ENCODE measurements at places on chromosomes 5 and 9. TPM values are rescaled to one million over a fixed set of nuclear protein-coding genes. Genes with fewer than 3 reads are reported as not detected.
A peak's percentile ranks its signal among the peaks of the same experiment; 100 is the strongest.

DNA sequence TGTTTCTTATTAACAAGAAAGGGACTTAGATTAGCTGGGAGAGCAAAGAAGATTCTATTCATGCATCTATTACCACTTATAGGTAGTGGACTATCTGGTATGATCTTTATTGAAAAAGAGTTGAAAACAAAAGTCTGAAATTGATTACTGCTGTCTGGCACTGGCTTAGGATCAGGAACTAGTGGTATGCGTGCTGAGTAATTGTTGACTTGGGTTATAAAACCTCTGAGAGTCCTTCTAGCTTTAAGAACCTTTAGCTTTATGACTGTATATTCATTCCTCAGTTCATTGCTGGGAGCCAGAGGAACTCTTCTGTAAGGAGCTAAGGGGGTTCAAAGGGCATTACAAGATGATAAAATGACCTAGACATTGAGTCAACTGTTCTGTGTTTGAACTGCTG, 7.6 kb downstream of the SLC1A1 start:
- DNase-seq: no peak

DNA sequence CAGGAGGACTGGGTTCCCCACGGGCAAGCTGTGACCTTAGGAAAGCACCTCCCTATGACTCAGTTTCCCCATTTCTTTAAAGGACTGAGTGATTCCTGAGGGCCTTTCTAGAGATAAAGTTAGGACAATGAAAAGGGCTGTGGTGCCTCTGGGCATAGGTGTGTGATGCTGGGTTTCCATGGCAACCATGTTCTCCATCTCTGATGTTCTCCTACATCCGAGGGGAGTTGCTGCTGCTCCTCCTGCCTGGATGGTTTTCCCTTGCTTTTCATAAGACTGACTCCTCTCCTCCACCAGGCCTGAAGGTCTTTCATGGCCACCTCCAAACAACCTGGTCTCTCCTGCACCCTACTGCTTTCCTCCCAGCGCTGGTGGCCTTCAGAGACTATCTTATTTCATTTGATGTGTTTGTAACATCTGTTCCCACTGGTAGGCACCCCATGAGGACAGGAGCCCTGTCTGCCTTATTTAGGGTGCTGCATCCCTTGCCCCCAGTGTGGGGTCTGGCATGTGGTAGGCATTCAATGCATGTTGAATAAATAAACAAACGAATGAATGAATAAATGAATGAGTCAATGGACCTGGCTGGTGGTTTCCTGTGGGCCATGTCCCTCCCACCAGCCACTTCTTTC, 112.2 kb upstream of the HAND1 start:
- DNase-seq: no peak

Gene SLC34A3
- total RNA-seq: not detected

Gene LAMC3
- 0.07 TPM for total RNA-seq

- DNase-seq: no peak
Measured at GRCh38 chr5:3394891-3395599, 200.6 kb upstream of the IRX1 start.

Gene TMOD1
- 205 TPM for total RNA-seq

Gene S1PR3
- total RNA-seq: 19.8 TPM

GRCh38 chr9:135053133-135053532, 34.3 kb upstream of the OLFM1 start:
- DNase-seq: peak; percentile 11

Gene TSC1
- total RNA-seq: 54.4 TPM

DNA sequence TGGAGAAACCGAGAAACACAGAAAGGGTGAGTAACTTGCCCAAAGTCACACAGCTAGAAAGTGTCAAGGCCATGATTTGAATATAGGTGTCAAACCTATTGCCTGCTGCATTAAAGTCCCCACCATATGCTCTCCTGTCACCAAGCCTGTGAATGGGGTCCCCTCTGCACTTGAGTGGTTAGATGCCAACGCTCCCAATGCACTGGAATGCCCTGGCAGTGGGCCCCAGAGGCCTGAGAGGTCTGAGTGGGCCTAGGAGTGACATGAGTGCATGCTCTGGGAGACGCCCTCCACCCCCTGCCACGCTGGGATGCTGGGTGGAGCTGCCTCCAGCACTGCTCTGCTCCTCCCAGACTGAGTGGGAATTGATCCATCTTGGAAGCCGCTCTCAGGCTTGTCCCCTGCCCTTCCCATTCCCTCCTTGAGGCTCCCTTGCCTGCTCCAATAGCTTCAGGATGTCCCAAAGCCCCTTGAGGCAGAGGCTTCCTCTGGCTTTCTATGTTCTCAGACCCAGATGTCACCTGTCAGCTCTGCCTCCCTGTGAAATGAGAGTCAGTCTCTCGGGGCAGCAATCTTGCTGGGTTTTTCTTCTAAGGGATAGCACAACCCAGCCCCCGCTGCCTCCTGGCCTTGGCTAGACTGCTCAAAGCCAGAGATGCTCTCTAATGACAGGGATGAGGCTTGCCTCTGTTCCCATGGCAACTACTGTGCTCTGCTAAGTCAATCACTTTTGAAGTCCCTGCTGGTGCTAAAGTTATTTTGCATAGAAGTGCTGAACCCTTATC, 6.6 kb upstream of the ARSI start:
- no peak for DNase-seq

Gene AGXT2
- total RNA-seq: not detected

DNA sequence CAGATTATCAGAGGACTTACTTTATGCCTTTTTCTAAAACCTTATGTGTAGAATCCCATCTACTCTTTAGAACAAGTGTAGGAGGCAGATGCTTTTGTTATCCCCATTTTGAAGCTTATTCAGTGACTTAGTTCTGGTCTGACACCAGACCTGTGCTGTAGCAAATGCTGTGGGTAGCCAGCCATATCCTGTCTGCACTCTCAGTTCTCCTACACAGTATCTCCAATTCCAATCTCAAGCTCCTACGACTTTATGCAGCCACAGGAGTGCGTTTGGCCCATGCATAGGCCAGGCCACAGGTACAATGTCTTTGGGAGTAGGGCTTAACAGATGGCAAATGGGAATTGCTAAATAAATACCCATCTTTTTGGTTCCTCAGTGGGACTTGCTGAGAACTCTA, 292.6 kb downstream of the MCTP1 start:
- no peak for DNase-seq

- no peak for DNase-seq
Measured at GRCh38 chr5:157961896-157962590, 103.1 kb upstream of the CLINT1 start.

- no peak for DNase-seq
Measured at GRCh38 chr9:124973807-124974206, 32.9 kb upstream of the GOLGA1 start.

Gene MZB1
- total RNA-seq: 1.6 TPM

- DNase-seq: no peak
Measured at GRCh38 chr9:78314953-78315870, 18.3 kb downstream of the PSAT1 start.

DNA sequence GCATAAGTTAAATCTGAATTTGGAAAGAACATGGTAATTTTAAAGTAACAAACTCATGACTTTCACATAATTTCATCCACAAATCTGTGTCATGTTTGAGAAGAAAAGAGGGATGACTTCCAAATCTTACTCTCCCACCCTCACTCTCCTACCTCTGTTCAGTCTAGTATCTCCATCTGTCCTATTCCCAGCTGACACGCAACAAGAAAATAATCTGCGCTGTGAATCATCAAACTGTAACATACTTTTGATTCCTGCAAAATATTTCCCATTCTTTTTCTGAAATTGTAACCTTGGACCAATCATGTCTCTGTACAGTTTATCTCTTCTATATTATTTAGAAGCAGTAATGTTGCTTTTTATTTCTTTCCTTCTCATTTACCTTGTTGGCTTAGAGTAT, 91.4 kb downstream of the SLC12A2 start:
- DNase-seq: no peak

DNA sequence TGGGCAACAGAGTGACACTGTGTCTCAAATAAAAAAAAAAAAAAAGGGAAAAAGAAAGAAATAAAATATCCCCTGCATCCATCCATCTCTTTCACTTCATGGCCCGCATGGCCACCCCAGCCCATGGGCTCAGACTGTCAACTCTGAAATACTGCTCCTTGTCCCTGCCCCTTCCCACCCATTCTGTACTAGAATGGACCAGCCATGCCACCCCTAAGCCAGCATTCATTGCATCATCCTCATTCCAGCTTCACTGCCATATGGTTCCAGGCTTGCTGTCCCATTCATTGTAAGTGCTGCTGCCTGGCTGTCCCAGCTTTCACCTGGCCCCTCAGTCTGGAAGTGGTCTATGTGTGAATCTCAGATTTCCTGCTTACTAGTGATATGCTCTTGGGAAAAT, 46.2 kb downstream of the SPRY4 start:
- no peak for DNase-seq

- DNase-seq: no peak
Measured at GRCh38 chr9:129613520-129614175, 7.3 kb downstream of the C9orf50 start.

Gene TSSK1B
- not detected for total RNA-seq

DNA sequence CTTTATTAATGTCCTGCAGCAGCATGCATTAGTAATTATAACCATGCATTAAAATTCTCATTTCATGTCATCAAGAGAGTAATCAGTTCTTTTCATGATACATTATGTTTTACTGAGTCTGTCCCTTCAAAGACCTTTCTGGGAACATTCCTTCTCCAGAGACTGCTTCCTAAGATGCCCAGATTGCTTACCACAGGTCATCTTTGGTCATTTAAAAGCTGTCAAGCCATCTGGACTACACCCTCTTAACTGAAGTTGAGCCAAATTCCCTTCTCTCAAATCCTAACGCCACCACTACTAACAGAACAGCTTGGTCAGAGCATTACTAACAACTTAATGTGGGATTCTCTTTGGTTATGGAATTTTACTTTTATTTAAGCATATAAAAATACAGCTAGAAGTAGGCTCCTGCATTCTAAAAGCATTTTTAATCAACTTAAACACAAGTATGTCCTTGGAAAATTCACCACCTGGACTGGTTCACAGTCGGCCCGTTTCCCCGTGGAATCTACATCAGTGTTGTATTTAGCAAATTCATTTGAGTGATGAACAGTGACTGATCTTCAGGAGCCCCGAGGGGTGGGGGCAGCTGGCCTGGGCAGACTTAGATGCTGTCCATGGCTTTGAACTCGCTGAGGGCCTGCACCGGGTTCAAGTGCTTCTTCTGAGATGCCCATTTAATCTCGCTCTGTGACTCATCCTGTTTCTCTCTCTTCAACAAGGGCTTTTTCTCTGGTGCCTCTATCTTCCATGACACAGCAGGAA, 92.8 kb upstream of the CCDC112 start:
- DNase-seq: no peak

DNA sequence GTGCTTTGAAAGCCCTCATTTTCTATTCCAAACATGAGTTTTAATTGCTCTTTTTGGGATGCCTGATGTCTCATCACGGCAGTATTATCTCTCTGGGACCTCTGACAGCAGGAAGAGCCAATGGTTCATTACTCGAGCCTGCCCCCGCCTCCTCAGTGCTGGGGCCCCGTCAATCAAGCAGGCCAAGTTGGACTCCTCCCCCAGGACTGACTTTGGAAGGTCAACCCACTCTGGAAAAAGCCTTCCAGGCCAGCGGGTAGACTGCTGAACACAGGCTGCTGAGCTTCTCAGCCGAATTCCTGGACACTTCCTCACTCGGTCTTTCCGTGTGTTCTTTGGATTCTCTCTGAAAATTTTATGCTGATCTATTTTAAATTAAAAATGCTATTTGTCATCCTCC, 9.5 kb upstream of the BARHL1 start:
- DNase-seq: peak; percentile 18

GRCh38 chr5:98827161-98827560, 53.7 kb downstream of the RGMB start:
- no peak for DNase-seq
